ENCODE measurements at places on chromosomes 6 and 20.

DNA sequence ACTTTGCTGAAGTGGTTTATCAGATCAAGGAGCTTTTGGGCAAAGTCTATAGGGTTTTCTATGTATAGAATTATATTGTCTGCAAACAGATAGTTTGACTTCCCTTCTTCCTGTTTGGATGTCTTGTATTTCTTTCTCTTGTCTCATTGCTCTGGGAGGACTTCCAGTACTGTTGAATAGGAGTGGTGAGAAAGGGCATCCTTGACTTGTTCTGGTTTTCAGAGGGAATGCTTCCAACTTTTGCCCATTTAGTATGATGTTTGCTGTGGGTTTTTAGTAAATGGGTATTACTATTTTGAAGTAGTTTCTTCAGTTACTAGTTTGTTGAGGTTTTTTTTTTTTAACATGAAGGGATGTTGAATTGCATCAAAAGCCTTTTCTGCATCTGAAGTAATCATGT lies 36.1 kb downstream of the KCNS1 start:
- no peak for DNase-seq

- DNase-seq = no peak
These were observed 26.5 kb downstream of the HEBP2 start for GRCh38 chr6:138430361-138431145.

GRCh38 chr6:158993639-158994038 lies 6.4 kb downstream of the RSPH3 start:
- DNase-seq = no peak

DNA sequence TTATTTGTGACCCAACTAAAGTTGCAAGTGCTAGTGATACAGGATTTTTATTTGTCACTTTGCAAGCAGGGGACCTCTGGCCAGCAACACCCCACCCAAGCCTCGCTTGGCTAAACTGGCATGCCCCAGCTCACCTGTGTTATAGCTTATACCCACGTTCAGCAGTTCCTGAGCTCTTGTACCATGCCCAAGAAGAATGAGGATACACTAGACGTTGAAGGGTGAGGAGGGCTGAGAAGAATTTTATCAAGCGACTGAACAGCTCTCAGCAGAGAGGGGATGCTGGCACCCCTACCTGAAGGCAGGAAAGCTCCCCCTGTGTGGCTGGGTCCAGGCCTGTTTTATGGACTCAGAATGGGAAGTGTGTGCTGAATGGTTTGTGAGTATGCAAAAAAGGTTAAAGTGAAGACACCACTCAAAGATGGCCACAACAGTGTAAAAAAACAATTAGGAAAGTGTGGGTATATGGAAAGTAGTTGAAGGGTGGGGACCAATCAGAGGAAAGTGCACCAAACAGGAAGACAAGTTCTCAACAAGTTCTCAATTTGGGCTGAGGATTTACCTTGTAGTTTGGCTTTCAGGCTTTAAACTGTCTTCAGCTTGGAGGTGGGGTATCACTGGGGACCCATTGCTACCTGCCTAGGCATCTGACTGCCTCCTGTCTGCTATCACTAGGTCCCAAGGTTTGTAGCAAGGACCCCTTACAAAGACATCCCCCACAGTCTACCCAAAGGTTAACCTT lies 15.0 kb downstream of the BTN2A1 start:
- DNase-seq = no peak

GRCh38 chr20:650954-651353 lies 2.0 kb downstream of the SRXN1 start:
- DNase-seq = no peak

DNA sequence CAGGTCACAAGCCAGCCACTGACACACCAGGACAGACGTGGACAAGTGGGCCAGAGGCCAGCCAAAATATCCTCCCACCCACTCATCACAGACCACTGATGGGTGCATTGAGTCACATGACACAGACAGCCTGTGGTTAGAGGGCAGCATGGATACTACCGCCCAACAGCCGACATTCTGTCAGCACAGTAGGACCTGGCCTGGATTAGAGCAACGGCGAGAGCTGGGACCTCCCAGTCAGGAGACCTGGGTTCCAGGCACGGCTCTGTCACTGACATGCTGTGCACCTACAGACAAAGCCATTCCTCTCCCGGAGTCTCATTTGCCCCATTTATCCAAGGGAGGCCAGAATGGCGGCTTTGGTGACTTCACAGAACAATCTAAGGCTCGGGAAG lies 8.0 kb downstream of the ZNF335 start:
- DNase-seq = no peak

- DNase-seq = peak; percentile 77
These were observed at the start of gene SOD2 for GRCh38 chr6:159693128-159693893. Gene SOD2, minus strand, starts transcription at chr6:159693241. Its CDS starts 74 bp downstream, at chr6:159693167.

- DNase-seq = no peak
These were observed 66.4 kb upstream of the KIF13A start for GRCh38 chr6:18053555-18054445.

DNA sequence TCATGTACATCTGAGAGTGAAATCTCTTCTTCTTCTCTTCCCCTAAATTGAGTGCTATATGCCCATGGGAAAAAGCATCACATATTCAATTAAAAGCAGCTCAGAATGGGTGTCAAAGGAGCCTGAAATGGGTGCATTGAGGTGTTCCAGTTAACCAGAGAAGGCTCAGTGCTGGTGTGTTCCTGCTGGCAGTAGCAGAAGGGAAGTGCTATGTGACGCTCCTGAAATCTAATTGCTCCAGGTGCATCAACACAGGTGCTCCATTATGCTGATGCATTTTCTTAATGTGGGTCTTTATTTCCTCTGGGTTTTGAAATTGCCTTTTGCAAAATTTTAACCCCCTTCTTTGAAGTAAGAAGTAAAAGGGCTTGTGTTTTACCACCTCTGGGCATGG lies 17.9 kb downstream of the SLC22A2 start:
- DNase-seq = no peak

DNA sequence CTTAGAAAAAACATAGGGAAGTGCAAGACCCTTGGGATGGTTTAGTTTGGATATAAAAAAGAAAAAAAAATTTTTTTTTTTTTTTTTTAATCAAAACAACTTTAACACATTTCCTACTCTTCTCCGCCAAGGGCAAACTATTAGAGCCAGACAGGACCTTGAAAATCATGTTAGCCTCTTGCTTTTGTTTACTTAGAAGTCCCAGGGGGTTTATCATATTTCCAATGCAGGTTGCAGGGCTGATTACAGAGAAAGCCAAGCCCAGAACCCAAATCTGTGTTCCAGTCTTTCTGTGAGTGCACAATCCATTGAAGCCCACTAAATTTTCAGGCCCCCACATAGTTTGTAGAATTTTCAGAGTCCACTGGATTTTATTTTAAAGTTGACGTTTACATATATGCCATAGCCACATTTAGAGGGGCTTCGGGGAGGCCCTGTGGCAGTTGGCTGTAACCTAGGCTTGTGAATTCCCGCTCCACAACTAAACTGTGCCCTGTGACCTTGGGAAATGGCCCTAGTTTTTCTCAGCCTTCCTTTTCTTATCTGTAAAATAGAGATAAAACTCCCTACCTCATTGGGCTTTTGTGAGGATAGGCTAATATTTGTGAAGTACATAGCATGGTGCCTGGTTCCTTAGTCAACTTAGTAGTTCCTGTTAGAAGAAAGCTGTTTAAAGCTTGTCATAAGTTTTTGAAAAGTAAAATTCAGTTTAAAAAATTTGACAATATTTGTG lies 55.7 kb downstream of the NCOA7 start:
- no peak for DNase-seq

DNA sequence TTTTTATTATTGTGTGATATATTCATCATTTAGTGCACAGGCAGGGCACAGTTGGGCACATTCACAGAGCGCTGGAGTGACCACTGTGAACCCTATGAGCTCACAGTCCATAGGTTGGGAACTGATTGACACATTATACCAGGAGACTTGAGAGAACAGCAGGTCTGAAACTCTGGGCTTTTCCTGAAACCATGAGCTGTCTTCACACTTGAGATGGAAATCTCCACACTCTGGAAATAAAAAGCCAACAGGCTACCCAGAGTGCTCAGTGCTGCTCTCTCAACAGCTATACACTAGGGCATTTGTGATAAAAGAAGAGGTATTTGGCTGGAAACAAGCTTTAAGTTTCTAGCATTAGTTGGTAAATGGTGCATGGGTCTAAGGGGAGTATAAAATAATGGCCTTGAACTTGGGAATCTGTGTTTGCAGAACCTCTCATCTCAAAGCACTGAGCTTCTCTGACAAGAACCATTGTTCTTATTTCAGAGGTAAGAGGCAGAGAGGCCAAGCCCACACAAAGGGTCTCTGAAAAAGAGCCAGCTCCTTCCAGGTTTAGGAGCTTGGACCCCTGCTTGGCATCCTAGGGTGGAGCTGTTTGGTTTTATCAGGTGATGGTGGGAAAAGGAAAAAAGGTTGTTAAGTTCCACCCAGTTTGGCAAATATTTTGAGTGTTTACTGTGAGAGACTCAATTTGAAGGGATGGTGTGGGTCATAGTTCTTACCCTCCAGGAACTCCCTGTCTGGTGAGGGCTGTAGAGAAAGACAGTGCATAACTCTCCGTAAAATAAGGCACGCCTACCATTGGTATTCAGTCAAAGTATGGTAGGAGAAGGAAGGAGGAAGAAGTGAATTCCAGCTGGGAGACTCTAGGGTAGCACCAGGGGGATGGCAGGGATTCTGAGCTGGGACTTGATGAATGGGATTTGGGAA lies 14.5 kb downstream of the CHMP4B start:
- no peak for DNase-seq

Data from endothelial cell (in vitro differentiated cells).